Mesothelial cell of epicardium (in vitro differentiated cells): ENCODE measurements at places on chromosomes 4 and X. TPM values are rescaled to one million over a fixed set of nuclear protein-coding genes. Genes with fewer than 3 reads are reported as not detected.

- peaks cover 1% of the 10 kb centered on the region for H3K4me1 ChIP-seq
- H3K36me3 ChIP-seq, result no peaks in the 10 kb centered on the region
- no peaks in the 10 kb centered on the region for H3K27me3 ChIP-seq
Observed at GRCh38 chrX:118189000-118189399, 72.4 kb upstream of the KLHL13 start.

Gene GSX2
- total RNA-seq, result not detected in 3 replicates

Gene CXCL8
- 8.8 to 9.5 TPM (median 8.9 TPM) in 3 replicates for total RNA-seq

Gene DCAF4L1
- 0.09 to 0.11 TPM in 2 of 3 replicates, not detected in the other for total RNA-seq

GRCh38 chr4:173403051-173403450 is 4.1 kb upstream of the SCRG1 start:
- no peaks in the 10 kb centered on the region for H3K27me3 ChIP-seq
- peaks cover 18% of the 10 kb centered on the region for H3K36me3 ChIP-seq
- no peak overlapping the region for H3K27ac ChIP-seq
- no peak overlapping the region for H3K4me3 ChIP-seq
